CD4-positive, alpha-beta T cell (primary cell): ENCODE measurements at places on chromosomes 2 and 18.

- no peak for DNase-seq
Measured at GRCh38 chr18:13809531-13810255, 14.3 kb upstream of the MC5R start.

- no peak for DNase-seq
Measured at GRCh38 chr18:27400001-27400400, 214.9 kb upstream of the CHST9 start.

GRCh38 chr2:28972778-28973335, 8.2 kb upstream of the TOGARAM2 start:
- DNase-seq, result no peak

- no peak for DNase-seq
Measured at GRCh38 chr2:172889768-172890430, 154.3 kb downstream of the RAPGEF4 start.

- peak; percentile 67 for DNase-seq
Measured at GRCh38 chr2:110748489-110748867, 16.1 kb downstream of the ACOXL start.

DNA sequence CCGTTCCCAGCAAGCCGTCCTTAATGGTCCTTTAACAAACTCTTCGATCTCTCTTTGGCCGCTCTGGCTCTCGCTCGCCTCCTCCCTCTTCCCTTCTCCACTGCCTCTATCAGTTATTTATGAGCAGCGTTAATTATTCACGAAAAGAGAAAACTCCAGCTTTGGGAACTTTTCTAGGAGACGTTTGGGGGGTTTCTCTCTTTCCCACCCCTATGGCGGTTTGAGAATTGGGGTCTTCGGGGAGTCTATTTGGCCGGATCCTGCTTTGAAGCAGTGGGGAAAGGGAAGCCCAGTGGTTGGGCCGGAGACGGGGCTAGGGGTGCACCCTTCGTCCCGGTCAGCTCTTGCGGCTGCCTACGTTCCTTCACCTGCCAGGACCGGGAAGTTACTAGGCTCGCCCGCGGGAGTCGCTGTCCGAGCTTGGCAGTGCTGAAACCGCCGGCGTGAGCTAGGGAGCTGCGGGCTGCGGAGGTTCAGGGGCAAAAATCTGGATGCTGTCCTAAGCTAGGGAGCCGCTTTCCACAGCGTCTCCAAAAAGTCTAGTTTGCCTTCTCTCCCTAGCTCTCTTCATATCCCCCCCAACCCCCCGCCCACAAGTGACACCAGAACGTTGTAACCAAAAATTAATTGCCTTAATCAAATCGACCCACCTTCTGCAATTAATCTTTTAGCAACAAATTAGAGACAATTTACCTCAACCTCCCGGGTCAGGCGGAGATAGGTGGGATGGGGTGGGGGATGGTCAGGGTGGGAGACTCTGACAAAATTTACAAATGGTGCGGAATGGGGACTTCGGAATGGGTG, 8.9 kb upstream of the SKOR2 start:
- DNase-seq, result no peak

DNA sequence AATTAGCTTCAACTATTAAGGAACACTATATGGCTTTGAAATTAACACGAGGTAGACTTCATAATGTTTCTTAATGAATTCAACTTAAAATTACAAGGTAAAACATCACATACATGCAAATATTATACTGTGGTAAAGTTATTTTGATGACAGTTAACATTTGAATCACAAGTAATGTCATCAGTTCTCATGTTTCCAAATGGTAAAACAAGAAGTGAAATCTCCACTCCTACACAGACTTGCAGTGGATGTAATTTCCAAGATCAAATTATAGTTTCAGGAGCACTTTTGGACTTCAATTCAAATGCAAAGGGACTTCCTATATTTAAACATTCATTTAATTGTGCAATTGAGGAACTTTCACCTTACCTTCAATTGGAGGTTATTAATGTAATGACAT, 39.1 kb downstream of the C18orf54 start:
- no peak for DNase-seq
